Stimulated activated CD4-positive, alpha-beta T cell treated with anti-CD3 and anti-CD28 coated beads, Interleukin-15, amount 100 ng/mL, for 24 hours (primary cell): ENCODE measurements at places on chromosomes 7 and 10.

DNA sequence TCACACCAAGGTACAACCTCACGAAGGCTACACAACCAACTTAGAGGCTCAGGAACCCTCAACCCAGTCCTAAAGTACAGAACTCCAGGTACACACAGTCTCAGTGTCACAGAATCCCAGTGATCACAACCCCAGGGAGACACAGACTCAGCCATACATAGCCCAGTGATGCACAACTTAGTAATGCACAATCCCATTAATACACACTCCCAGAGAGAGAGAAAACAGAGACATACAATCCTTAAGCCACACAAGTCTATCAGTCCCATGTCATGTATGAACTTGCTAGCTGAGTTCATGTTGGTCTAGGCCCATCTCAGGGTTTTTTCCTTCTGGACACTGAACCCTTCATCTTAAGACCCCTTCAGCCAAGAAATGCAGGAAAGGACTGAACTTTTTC, 4.6 kb downstream of the KCNIP2 start:
- DNase-seq: no peak

DNA sequence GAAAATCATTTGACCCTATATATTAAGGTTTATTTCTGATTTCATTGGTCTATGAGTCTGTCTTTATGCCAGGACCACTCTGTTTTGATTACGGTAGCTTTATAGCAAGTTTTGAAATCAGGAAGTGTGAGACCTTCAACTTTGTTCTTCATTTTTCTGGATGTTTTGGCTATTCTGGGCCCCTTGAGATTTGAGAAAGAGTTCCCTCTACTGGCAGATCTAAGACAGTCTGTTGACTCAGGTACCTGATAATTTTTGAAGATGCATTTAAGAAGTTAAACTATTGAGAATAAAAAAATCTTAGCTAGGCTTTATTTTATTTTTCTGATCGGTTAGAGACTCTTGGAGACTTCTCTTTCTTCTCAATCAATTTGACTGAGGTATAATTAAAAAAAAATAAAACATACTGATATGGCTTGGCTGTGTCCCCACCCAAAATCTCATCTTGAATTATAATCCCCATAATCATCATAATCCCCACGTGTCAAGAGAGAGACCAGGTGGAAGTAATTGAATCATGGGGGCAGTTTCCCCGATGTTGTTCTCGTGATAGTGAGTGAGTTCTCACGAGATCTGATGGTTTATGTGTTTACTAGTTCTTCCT, 209.2 kb downstream of the SNX10 start:
- no peak for DNase-seq

DNA sequence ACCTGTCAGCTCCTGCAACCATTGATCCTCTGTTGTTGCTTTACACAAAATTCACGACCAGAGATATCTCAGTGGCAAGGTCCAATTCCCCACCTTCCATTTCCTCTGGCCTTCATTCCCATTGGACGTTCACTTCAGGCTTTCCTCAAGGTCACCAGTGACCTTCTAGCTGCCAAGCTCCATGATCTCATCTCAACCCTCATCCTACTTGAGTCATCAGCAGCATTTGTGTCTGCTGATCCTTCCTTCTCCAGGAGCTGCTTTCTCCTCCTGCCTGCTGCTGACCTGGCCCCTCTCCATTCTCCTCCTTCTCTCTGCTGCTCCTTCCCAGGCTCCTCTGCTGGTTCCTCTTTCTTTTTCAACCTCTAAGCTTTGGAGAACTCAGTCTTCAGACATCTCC, 66.2 kb upstream of the C10orf90 start:
- no peak for DNase-seq

GRCh38 chr10:16999665-17000451, 129.8 kb downstream of the CUBN start:
- no peak for DNase-seq

- DNase-seq: no peak
These were observed 556.3 kb downstream of the GRM8 start for GRCh38 chr7:126696256-126697038.

DNA sequence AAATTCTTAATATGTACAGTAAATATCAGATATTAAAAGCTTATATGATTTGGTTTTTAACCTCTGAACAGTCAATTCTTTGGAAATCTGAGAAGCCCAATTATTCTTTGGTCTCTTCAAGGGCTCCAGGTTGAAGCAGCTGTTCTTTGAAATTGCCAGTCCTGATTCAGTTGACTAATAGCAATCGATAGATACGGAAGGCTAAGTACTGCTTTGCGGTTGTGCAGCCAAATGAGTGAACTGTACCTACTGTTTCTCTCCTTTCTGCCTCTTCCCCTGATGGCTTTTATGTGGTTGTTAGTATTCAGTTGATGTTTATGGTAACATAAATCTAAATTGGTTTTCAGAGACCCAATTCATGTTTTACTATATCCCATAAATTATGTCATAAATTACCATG, 103.1 kb upstream of the RPA3 start:
- DNase-seq: no peak

GRCh38 chr7:44158873-44159631, 17.9 kb upstream of the MYL7 start:
- no peak for DNase-seq

- no peak for DNase-seq
These were observed 7.1 kb downstream of the COBL start for GRCh38 chr7:51309361-51310130.

- no peak for DNase-seq
These were observed 690.5 kb downstream of the PARD3 start for GRCh38 chr10:34124522-34125035.

DNA sequence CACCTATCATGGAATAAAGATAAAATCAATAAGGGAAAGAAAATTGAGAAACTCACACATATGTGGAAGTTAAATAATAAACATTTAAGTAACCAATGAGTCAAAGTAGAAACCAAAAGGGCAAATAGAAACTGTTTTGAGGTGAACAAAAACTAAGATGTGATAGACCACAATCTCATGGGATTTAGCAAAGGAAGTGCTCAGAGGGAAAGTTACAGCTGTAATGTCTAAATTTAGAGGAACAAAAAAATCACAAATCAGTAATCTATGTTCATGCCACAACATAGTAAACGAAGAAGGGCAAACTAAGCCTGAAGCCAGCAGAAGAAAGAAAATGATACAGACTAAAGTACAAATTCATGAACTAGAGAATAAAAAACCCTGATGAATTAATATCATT, 16.3 kb downstream of the CYP3A4 start:
- DNase-seq: no peak

DNA sequence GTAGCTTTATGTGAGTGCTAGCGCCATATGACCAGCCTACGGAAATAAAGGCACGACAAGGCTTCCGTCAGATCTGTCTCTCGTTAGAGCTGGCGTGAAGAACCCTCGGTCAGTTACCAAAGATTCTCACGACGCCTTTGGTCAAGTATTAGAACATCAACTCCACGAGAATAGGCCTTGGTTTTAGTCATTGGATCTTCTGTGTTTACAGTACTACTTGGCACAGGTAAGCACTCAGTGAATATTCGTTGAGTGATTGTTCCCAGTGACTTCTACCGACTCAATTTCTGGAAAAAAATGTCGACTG, 316 bp downstream of the RBM48 start:
- DNase-seq: no peak

- no peak for DNase-seq
These were observed 171.1 kb downstream of the HIBADH start for GRCh38 chr7:27491534-27491933.

GRCh38 chr7:35487841-35488240, 207.1 kb downstream of the HERPUD2 start:
- DNase-seq: no peak

- no peak for DNase-seq
These were observed 345.6 kb upstream of the NRP1 start for GRCh38 chr10:33680036-33680435.

DNA sequence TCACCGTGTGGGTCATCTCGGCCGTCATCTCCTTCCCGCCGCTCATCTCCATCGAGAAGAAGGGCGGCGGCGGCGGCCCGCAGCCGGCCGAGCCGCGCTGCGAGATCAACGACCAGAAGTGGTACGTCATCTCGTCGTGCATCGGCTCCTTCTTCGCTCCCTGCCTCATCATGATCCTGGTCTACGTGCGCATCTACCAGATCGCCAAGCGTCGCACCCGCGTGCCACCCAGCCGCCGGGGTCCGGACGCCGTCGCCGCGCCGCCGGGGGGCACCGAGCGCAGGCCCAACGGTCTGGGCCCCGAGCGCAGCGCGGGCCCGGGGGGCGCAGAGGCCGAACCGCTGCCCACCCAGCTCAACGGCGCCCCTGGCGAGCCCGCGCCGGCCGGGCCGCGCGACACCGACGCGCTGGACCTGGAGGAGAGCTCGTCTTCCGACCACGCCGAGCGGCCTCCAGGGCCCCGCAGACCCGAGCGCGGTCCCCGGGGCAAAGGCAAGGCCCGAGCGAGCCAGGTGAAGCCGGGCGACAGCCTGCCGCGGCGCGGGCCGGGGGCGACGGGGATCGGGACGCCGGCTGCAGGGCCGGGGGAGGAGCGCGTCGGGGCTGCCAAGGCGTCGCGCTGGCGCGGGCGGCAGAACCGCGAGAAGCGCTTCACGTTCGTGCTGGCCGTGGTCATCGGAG, 1.8 kb downstream of the ADRA2A start:
- DNase-seq: no peak

DNA sequence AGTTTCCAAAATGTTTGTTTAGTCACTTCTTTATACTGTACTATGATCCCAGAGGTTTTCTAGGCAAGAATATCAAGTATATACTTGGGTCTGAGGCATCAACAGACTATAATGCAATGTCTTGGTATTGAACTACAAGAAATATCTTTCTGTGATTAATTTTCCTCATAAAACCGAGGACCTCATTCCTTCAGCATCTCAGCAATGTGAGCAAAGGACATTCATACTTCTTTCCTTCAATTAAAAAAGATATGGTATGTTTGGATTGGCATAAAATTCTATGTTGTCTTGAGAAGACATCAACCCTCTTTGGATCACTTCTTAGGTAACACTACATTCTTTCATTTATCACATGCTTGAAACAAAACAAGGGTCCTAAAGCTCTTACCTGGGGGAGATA, 524.5 kb downstream of the PHTF2 start:
- DNase-seq: no peak

- no peak for DNase-seq
These were observed 36.0 kb upstream of the ABCB4 start for GRCh38 chr7:87511510-87511909.

DNA sequence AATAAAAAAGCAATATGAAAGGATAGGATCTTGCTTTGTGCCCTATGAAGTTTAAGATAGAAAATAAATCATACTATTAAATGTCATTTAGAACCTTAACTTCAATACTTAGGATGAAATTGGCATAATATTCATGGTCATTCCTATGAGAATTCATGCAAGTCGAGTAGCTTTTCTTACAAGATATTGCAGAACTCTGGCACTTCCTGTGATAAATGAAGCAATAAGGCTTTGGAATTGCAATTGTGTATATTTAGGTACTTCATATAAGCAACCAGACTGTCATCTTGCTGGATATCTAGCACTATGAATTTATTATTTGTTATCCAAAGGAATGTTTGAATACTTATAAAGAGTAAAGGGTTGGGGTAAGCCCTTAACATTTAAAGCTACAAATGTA, 116.5 kb downstream of the ZNF438 start:
- DNase-seq: no peak

DNA sequence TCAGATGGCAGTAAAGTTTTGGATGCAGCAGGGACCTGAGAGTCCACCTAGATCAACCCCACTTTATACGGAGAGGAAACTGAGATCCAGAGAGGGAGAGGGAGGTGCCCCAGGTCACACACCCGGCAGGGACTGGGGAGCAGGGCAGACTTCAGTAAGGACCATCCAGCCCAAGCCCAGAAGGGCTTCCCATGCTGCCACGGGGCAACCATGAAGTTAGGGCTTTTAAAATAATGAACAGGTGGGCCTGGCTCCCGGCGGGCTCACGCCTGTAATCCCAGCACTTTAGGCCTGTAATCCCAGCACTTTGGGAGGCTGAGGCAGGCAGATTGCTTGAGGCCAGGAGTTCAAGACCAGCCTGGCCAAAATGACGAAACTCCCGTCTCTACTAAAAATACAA, 98.5 kb downstream of the HIP1 start:
- DNase-seq: no peak

DNA sequence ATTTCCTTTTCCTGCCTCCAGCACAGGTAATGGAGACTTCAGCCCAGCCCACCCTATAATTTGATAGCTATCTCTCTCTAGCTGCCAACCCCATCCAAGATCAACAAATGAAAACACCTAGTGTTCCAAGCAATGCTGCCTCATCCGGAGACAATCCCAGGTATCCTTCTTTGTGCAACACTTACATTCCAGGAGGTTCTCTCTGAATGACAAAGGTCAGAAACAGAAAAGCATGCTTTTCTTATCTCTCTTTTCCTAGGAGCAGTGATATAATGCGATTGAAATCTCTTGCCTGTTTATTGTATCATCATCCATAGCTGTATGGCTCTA, 699.3 kb downstream of the INHBA start:
- DNase-seq: no peak

GRCh38 chr7:1675036-1675671, 5.1 kb downstream of the ELFN1 start:
- DNase-seq: no peak

- no peak for DNase-seq
These were observed 94.9 kb upstream of the MKI67 start for GRCh38 chr10:128221117-128221516.

DNA sequence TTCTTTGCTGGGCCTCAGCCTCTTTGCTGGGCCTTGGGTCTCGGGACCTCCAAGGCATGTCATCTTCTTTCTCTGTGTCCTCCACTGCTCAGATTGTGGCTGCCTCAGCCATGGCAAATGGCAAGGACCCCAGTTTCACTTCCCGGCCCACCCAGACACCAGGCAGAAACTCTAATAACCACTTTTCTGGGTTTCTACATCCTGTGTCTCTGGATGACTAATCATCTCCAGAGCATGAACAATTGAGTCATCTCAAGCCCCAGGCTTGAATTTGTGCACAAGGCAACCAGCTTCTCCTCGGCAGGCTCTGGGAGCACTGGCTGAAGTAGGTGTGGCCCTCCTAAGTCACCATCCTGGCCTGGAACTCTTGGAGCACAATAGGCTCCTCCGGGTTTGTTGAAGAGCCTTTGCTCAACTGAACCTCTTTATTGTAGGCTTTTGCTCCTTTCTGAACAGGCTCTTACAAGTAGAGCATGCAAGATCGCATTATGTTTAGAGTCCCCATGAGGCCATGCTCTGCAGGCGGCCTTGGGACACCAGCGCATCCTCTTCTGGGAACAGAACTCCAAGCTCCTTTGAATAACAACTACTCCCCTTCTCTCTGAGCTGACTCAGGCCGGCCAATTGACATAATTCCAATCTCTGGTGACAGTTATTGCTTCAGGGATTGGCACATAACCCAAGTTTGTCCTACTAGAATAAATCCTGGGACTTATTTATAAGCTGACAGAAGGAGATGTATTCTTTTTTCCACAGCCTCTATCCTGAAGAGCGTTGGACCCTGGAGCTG, 218.1 kb downstream of the WDR11 start:
- no peak for DNase-seq

GRCh38 chr7:116165717-116166116, 44.6 kb upstream of the TES start:
- no peak for DNase-seq
